ENCODE measurements at places on chromosomes 5 and 9.

GRCh38 chr9:1929134-1929533 is 86.0 kb upstream of the SMARCA2 start:
- DNase-seq = no peak

DNA sequence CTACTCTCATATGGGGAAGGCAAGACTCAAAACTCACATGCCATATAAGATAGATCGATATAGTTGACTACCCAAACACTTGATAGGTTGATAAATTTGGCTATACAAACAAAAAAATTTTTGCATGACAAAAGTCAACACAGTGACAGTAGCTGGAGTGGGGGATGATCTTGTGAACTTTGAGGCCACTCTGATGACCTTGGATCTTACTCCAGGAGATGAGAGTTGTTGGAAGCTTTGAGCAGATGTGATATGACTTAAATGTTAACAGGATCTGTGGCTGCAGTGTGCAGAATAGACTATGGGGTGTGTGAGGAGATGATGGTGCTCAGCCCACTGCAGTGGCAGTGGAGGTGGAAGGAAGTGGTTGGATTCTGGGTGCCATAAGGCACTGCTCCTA is 101.4 kb downstream of the ZFAND5 start:
- no peak for DNase-seq

- no peak for DNase-seq
Measured at GRCh38 chr9:89225587-89225986, 47.0 kb upstream of the SHC3 start.

- no peak for DNase-seq
Measured at GRCh38 chr5:133878236-133878555, 90.2 kb downstream of the C5orf15 start.

DNA sequence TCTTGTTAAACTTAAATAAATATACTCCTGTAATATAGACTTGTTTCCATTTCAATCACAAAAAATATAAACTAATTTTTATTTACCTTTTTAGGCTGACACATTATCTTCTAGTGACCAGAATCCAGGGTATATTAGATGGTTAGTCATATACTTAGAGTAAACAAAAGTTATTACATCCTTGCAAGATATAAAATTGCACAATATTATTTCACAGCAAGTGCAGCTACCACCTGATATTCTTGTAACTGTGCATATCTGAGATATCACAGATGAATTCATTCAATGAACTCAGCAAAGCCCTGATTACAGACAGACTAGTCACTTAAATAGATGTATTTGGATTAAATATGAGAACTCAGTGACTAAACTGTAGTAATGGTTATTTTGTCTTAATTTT is 25.6 kb upstream of the ARRDC3 start:
- no peak for DNase-seq

GRCh38 chr9:91178281-91179236 is 183.2 kb downstream of the AUH start:
- no peak for DNase-seq

GRCh38 chr5:78649861-78650496 is 1.4 kb upstream of the LHFPL2 start:
- no peak for DNase-seq

DNA sequence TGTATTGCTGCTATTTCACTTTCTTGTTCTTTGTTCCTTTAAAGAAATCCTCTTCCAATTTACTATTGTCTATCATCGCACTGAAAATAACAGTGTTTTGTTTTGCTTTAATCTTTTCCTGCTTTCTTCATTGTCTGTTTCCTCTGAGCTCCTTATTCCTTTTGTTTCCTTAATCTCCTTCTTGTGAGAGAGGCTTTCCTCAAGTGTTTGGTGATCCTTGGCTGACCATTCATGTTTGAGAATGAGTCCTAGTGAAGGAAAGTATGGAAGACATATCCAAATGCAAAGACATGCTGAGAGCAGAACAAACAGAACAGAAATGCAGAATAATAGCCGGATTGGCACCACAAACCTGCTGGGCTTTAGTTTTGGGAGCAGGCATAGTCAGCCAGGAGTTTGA is 42.0 kb upstream of the ENTREP1 start:
- no peak for DNase-seq

GRCh38 chr5:50292735-50293394 is 148.2 kb downstream of the EMB start:
- DNase-seq = no peak

DNA sequence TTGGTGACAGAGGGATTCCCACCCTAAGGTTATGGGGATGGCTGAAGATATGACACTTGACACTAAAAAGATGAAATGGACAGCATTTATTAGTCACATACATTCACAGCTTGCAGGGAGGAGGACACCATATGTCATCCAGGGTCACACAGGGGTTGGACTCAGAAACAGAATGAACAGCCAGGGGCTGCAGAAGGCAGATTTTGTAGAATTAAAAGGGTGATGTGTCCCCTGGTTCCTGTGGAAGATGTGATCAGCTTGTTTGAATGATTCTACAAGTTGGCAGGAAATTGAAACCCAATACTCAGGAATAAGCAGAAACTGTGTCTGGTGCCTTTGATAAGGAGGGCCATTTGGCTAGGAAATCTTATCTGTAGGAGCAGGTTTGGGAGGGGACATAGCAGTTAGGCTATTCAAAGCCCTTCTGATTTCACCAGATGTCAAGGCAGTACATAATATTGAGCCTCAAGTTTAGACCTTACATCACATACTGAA is 102.3 kb upstream of the GRIN3A start:
- no peak for DNase-seq

DNA sequence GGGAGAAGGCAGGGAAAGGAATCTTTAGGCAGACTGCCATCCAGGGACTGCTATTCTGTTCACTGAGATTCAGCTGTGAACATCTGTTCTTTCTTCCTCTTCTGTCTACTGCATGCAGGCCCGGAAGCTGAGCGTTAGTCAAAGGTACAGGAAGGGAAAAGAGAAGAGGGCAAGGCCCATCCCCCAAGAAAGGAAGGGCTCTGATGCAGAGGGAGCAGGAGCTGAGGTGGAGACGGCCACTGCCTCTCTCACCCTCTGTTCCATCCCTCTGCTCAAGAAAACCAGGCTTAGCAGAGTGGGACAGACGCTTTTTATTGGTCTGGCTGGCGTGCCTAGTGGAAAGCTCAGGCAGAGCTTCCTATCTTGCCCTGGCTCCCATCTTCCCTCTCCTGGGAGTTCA is 57.6 kb downstream of the PFDN1 start:
- DNase-seq = peak; percentile 21

- DNase-seq = no peak
Measured at GRCh38 chr5:102792705-102793104, 37.6 kb downstream of the PAM start.

- DNase-seq = peak; percentile 49
Measured at GRCh38 chr5:94524841-94525697, 93.3 kb downstream of the KIAA0825 start.

- DNase-seq = no peak
Measured at GRCh38 chr5:126023994-126024441, 399.2 kb upstream of the GRAMD2B start.

DNA sequence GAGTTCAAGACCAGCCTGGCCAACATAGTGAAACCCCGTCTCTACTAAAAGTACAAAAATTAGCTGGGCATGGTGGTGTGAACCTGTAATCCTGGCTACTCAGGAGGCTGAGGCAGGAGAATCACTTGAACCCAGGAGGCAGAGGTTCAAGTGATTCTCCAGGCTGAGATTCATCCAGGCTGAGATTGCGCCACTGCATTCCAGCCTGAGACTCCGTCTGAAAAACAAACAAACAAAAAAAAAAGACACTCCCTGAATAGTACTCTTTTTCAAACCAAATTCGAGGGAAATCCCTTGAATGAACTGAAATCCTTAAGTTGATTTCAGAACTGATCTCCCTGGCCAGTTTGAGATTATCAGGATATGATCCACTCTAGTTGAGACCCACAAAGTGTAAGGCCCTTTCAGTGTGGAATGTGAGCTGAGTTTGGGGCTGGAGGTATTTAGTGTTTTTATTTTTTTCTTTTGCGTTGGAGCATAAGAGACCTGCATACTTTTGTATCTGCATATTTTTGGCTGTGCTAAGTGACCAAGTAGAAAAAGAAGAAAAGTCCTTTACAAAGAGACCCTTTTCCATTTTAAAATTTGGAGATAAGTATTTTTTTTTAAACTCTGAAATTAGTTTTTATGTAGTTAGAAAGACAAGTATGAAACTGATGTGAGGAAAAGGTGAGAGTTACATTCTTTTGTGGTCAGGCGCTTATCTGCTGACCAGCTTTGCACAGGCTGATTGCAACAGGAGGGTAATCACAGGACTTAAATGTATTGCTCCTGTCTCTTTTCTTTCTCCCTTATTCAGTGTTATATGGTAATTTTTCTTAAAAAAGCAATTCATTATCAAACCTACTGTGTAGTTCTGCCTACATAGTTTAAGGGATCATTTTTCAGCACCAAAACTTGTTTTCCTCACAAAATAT is 42.9 kb downstream of the TMEFF1 start:
- no peak for DNase-seq

DNA sequence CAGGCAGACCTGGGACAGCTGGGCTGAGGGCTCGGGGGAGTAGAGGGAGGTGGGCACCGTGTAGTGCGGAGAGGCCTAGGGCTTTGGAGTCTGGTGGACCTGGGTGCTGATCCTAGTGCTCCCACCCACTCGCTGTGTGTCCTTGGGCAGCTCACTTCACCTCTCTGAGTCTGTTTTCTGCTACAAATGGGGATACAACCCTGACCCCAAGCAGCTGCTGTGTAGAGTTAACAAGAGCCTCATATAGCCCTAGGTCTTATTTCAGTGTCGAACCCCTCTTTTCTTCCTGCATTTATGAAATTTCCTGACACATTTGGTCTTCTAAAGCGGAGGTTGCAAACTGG is 16.4 kb downstream of the ERGIC1 start:
- DNase-seq = no peak

GRCh38 chr5:176144508-176144907 is 93.7 kb upstream of the SIMC1 start:
- no peak for DNase-seq

GRCh38 chr9:4964540-4964939 is 20.5 kb upstream of the JAK2 start:
- no peak for DNase-seq

GRCh38 chr9:14271093-14271673 is 42.8 kb downstream of the NFIB start:
- DNase-seq = peak; percentile 77

DNA sequence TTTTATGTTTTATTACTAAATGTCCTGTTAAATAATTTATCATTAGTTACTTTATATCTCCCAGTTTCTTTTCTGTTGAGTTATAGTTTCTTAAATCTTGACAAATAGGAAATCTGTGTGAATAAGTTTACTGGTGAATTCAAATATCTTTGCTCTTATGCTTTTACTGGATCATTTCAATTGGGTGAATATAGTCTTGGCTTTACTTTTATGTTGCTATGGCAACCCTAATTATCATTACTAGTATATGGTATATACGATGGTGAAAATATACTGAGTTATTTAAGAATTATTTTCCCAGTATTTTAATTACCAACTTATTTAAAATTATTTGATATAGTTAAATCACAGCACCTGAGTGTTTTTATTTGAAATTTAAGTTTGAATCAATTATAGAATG is 363.0 kb downstream of the CDH10 start:
- DNase-seq = no peak

GRCh38 chr5:80837679-80838078 is 122.5 kb upstream of the RASGRF2 start:
- DNase-seq = no peak

GRCh38 chr5:130183115-130183514 is 278.9 kb downstream of the CHSY3 start:
- no peak for DNase-seq

DNA sequence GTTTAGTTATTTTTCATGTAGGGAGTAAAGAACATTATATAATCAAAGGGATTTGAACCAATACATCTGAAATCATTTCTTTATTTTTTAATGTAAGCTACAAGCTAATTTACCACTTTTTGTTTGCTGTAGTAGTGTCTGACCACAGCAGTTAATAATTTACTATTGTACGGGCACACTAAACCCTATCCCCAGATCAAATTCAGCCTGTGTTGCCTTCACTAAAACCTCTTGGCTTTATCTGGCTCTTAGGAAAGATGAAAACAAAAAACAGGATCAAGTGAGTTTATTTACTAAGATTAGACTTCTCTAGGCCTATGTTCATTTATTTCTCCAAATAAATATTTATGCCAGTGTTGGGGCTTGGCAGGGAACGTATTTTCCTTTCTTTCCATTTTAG is 384.1 kb downstream of the EBF1 start:
- DNase-seq = no peak

DNA sequence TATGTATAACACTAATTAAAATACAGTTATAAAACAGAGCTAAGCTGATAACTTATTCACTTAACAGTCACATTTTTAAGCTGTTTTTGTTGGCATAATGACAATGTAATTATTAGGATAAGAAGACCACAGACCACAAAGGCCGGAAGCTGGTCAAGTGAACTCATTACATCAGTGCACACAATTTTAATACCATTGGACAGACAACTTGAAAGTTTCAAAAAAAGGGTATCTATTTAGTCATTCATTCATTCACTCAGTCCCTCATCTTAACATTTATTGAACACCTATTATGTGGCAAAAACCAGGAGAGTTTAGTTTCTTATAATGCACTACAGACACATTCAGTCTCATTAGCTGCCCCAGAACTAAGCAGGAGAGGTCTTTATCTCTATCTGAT is 11.6 kb downstream of the ERP44 start:
- no peak for DNase-seq

- no peak for DNase-seq
Measured at GRCh38 chr5:72238712-72239445, 81.2 kb downstream of the MRPS27 start.

DNA sequence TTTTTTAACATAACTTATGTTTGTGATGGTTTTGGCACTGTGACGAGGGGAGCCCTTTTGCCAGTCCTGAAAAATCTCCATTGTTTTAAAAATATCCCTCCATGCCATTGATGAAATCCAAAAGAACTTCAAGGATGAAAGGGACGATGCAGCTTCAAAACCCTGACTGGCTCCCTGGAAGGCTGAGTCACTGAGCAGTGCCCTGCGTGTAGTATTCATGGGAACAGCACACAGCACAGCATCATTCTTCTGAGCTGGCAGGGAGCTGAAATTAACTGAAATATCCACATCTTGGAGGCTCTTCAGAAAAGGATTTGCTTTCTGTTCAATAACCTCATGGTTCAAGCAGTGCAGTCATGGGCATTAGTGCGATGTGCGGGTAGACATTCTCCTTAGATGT is 29.7 kb downstream of the PDE4D start:
- DNase-seq = no peak

Data from pons (tissue), 1 donor.